ENCODE measurements at places on chromosomes 16 and 17. TPM values are rescaled to one million over a fixed set of nuclear protein-coding genes. Genes with fewer than 3 reads are reported as not detected.

DNA sequence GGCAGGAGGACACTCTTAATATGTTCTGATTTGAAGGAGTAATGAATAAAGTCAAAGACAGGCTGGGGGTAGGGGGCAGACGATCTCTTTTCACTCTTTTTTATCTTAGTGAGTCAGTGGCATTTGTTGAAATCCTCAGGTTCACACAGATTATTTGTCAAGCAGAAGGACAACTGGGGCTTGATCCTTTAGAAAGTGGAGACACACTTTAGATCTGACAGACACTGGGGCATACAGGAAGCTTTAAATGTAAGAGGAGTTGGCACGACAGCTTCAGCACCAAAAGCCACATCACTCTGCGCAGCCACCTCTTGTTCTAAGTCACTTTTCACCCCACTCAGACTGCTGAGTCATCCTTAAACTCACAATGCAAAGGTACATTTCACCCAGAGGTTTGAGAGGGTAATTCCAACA, 121.5 kb downstream of the STXBP4 start:
- DNase-seq = no peak
- no peaks in the 10 kb centered on the region for H3K27me3 ChIP-seq
- H3K27ac ChIP-seq = peak overlapping the region; percentile 1
- H3K4me1 ChIP-seq = peaks cover 20% of the 10 kb centered on the region

DNA sequence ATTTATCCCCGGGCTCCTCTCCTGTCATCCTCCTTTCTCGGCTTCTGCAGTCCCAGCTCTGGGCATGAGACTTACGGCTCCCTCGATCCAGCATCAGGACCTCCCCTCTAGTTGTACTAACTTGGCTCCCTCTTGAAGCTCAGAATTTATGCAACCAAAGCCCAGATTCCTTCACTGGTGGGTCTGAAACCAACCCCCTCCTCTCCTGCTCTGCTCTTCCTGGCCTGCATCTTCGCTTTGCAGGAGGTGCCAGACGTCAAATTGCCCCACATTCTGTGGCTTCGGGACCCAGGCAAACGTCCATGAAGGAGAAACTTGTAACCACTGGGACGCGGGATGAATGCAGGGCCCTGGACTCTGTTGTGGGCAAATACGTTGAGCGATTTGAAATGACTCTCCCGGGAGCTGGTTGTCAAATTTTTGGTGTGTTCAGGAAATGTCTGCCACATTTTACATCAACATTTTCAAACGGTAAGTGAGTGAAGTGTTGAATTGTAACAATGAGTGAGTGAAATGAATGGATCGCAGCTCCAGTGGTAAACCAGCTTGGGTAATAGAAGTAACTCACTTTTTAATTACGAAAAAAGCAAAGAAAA, 29.3 kb upstream of the ELAC2 start:
- H3K36me3 ChIP-seq = peaks cover 1% of the 10 kb centered on the region
- no peaks in the 10 kb centered on the region for H3K4me1 ChIP-seq
- H3K27me3 ChIP-seq = peaks cover 13% of the 10 kb centered on the region
- H3K27ac ChIP-seq = no peak overlapping the region
- no peak for DNase-seq
- no peak overlapping the region for H3K4me3 ChIP-seq

GRCh38 chr17:14940938-14941265, 324.2 kb downstream of the PMP22 start:
- H3K4me1 ChIP-seq = peaks cover 29% of the 10 kb centered on the region
- no peak overlapping the region for H3K27ac ChIP-seq
- no peaks in the 10 kb centered on the region for H3K36me3 ChIP-seq
- no peak for DNase-seq

- H3K27ac ChIP-seq = no peak overlapping the region
- no peak for DNase-seq
- H3K4me1 ChIP-seq = peaks cover under 1% of the 10 kb centered on the region
- no peak overlapping the region for H3K4me3 ChIP-seq
- peaks cover 2% of the 10 kb centered on the region for H3K36me3 ChIP-seq
- H3K27me3 ChIP-seq = peaks cover 23% of the 10 kb centered on the region
Observed at GRCh38 chr16:83882163-83882885, 16.6 kb upstream of the MLYCD start.

- H3K27me3 ChIP-seq = no peaks in the 10 kb centered on the region
- no peak overlapping the region for H3K27ac ChIP-seq
- no peaks in the 10 kb centered on the region for H3K4me1 ChIP-seq
- H3K4me3 ChIP-seq = no peak overlapping the region
Observed at GRCh38 chr16:7646821-7647500, 314.3 kb downstream of the RBFOX1 start.

DNA sequence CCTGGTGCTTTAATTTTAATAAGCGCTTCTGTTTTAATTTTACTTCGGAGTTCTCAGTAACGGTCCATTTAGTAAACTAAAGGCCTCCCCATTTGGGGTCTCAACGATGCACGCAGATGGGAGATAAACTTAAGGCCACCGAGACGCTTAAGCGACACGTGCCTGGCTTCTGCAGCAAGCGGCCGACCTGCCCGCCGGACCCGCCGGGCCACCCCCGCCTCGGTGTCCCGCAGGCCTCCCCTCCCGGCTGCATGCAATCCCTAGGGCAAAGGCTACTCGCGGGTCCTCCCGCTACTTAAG, 592 bp downstream of the GCSH start:
- H3K27ac ChIP-seq = peak overlapping the region; percentile 81
- no peaks in the 10 kb centered on the region for H3K27me3 ChIP-seq
- H3K36me3 ChIP-seq = no peaks in the 10 kb centered on the region
- H3K4me3 ChIP-seq = peak overlapping the region; percentile 77
- DNase-seq = no peak

DNA sequence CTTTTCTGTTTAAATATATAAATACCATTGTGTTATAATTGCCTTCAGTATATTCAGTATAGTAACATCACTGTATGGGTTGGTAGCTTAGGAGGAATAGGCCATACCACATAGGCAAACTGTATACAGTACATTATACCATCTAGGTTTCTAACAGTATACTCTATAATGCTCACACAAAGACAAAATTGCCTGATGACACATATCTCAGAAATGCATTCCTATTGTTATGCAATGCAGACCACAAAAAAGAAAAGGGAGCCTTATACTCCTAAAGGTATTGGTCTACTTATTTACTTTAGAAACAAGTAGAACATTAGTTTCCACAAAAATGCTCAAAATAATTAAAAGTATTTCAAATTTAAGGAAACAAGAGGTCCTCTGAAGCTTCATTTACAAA, 47.9 kb downstream of the SETD6 start:
- H3K27me3 ChIP-seq = no peaks in the 10 kb centered on the region
- no peak overlapping the region for H3K27ac ChIP-seq
- no peak overlapping the region for H3K4me3 ChIP-seq

GRCh38 chr17:33725675-33726271, 432.7 kb upstream of the ASIC2 start:
- no peak for DNase-seq
- peaks cover 7% of the 10 kb centered on the region for H3K27me3 ChIP-seq
- no peaks in the 10 kb centered on the region for H3K36me3 ChIP-seq

GLYR1 gene
- total RNA-seq = 78.7 TPM

All from chondrocyte (in vitro differentiated cells).